ENCODE measurements at places on chromosomes 12 and 14.

DNA sequence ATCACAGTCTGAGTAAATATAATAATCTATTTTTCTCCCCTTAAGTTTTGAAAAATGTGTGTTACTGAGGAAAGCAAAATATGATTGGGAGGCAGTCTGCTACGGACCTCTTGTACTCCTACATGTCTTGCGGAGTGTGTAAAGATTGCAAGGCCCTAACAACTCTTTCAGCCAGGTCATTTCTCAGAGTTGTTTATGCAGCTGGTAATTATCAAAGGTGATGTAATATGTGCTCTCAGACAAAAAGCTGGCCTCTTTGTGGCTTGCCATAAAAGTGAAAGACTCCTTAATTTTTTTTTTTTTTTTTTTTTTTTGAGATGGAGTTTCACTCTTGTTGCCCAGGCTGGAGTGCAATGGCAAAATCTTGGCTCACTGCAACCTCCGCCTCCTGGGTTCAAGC, 40.5 kb upstream of the MON2 start:
- DNase-seq: no peak

- DNase-seq: no peak
Measured at GRCh38 chr12:49893753-49894750, 9.6 kb downstream of the FAIM2 start.

GRCh38 chr12:18461758-18462157, 200.4 kb downstream of the PIK3C2G start:
- DNase-seq: no peak

- DNase-seq: no peak
Measured at GRCh38 chr12:50050119-50050385, 7.3 kb upstream of the ASIC1 start.

DNA sequence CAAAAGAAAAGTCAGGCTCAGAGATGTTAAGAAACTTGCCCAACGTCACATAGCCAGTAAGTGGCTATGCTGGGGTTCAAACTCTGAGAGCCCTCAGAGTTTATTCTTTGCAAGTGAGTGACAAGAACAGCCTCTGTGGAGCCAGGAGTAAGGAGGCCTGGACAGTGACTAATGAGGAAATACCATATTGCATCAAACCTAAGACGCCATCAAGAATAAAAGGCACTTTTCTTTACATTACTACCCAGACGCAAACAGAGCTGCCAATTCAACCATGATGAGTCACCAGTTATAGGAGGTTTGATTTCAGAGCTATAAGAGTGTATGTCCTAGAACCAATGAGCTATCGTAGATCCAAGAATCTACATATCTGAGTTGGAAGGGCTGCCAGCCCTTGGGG, 9.4 kb downstream of the TNFRSF1A start:
- no peak for DNase-seq

GRCh38 chr12:19168644-19169043, 39.1 kb downstream of the PLEKHA5 start:
- no peak for DNase-seq

- no peak for DNase-seq
Measured at GRCh38 chr12:104355630-104356029, 52.1 kb downstream of the EID3 start.

DNA sequence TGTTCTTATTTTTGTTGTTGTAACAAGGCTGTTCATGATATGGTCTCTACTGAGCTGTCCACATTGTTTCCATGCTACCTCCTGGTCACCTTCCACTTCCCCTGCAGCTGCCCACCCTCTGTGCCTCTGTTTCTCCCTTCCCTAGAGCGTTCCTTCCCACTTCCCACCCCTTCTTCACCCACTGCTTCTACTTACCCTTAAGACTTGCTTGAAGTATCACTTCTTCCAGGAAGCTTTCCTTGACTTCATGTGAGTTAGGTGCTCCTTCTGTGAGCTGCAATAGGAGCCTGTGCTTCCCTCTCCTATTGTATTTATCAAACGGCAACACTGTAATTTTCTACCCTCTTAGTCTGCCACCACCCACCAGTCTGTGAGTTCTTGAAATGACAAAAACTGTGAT, 286.8 kb upstream of the AMIGO2 start:
- DNase-seq: no peak

DNA sequence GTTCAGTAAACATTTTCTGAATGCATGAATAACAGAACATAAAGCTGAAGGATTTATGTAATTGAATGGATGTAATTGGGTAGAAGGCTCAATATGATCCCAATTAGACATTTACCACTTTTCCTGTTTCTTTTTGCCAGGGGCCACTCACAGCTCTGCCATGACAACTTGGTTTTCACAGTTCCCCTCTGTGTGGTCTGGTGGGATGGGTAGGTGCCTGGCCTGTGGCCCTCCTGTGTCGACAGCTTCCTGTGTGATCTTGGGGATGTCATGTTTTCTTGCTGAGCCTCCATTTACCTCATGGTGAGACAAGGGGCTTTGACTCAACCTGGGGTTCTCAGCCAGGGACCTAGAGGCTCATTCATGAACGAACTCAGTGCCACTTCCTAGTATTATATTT, 12.6 kb upstream of the SERPINA10 start:
- DNase-seq: no peak

DNA sequence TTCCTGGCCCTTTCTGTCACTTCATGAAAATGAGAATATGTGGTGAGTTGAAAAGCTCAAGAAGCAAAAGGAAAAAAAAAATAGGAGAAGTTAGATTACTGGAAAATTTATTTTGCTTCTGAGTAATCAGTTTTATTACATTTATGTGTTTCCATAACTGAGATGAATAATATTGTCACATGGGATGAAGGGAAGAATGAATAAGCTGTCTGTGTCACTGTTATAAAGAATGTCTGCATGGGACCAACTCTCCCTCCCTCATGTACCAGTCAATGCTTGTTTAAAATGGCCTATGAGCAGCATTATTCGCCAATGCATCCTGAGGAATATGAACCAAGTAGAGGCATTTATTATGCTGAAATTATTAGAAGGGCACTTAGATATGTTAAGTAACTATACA, 246.3 kb downstream of the PRKD1 start:
- DNase-seq: no peak

- DNase-seq: peak; percentile 55
Measured at GRCh38 chr12:111773801-111774551, 7.2 kb downstream of the ALDH2 start.

- DNase-seq: no peak
Measured at GRCh38 chr14:104731320-104732294, 7.6 kb downstream of the ADSS1 start.

DNA sequence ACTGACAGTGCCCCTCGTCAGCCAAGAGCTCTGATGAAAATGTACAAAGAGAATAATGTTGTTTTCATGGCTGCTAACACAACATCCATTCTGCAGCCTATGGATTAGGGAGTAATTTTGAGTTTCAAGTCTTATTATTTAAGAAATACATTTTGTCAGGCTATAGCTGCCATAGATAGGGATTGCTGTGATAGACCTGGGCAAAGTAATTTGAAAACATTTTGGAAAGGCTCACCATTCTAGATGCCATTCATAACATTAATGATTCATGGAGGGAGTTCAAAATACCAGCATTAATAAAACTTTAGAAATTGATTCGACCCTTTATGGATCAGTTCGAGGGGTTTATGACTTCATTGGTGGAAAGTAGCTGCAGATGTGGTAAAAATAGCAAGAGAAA, 149.8 kb downstream of the GPHN start:
- DNase-seq: no peak

- DNase-seq: no peak
Measured at GRCh38 chr12:89122852-89123251, 229.4 kb downstream of the DUSP6 start.

- no peak for DNase-seq
Measured at GRCh38 chr12:122503783-122504590, 3.3 kb upstream of the ZCCHC8 start.

GRCh38 chr12:121970581-121971300, 50.9 kb upstream of the BCL7A start:
- DNase-seq: no peak
